ENCODE measurements at places on chromosomes 12 and 14.

DNA sequence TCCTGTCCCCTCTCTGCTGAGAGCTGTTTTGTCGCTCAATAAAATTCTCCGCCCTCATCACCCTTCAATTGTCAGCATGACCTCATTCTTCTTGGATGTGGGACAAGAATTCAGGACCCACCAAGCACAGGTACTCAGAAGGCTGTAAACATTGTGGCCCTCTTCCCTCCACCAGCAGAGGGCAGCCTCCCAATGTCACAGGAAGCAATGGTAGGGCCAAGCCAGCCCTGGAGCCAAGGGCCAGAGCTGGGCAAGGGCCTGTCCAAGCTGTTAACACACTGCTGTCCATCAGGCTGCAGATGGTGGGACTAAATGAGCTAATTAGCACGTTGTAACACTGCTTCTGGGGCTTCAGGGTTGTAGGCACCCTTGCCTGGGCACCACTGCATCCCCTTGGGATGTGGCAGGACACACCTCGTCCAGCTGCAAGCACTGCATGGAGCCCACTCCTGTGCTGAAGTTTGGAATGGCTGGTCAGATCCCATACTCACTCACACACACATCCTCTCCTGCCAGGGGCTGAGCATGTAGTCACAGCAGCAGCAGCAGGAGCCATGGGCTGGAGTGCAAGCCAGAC is 62.7 kb upstream of the HECTD1 start:
- no peak for DNase-seq

DNA sequence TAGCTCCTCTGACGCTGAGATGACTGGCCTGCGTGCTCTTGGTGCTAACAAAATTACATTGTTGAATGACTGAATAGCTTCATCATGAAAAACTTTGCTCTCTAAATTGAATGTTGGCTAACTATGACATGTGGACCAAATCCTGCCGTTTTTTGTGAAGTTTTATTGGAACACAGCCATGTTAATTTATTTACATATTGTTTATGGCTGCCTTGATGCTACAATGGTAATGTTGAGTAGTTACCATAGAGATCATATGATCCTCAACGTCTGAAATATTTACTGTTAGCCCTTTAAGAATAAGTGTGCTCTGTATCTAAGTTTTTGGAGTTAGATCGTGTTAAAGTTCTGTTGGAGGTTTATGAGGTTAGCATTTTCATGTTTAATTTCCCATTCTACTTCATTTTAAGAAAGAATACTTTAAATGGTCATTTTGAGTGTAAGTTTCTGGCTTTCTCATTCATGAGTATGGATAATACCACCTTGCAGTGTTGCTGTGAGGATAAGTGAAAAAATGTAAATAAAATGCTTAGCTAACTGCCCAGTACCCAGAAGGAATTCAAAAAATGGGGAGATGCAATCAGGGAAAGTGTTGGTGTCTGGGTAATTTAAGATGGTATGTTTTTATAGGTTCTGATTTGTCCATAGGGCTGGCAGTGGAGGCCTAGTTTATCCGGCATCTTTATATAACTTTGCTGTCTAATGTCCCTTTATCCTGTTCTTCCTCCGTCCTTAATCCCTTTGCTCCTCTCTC is 35.3 kb downstream of the NUBPL start:
- no peak for DNase-seq

- DNase-seq, result no peak
Measured at GRCh38 chr12:76872415-76872814, 6.4 kb downstream of the CSRP2 start.

GRCh38 chr14:106094654-106095189 is 568.3 kb downstream of the TMEM121 start:
- DNase-seq, result no peak

- DNase-seq, result no peak
Measured at GRCh38 chr14:93078870-93079269, 36.9 kb downstream of the ITPK1 start.

DNA sequence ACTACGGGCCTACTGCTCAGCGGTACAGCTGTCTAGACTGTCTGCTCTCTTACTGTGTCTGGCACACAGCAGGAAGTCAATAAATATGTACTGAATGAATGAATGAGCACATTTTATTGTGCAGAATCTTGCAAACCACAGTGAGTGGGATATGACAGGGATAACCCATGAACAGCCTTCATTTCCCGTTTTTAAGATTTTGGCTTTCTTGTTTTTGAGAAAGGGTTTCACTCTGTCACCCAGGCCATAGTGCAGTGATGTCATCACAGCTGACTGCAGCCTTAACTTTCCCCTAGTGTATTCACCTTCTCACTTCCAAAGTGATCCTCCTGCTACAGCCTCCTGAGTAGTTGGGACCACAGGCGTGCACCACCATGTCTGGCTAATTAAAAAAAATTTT is 203.1 kb downstream of the AEBP2 start:
- DNase-seq, result no peak

GRCh38 chr12:31015215-31015614 is 58.4 kb upstream of the DDX11 start:
- no peak for DNase-seq
